ENCODE measurements at places on chromosomes 5 and 9. TPM values are rescaled to one million over a fixed set of nuclear protein-coding genes. Genes with fewer than 3 reads are reported as not detected.

GRCh38 chr9:127142291-127142690 lies 19.9 kb upstream of the ANGPTL2 start:
- no peak for DNase-seq

DNA sequence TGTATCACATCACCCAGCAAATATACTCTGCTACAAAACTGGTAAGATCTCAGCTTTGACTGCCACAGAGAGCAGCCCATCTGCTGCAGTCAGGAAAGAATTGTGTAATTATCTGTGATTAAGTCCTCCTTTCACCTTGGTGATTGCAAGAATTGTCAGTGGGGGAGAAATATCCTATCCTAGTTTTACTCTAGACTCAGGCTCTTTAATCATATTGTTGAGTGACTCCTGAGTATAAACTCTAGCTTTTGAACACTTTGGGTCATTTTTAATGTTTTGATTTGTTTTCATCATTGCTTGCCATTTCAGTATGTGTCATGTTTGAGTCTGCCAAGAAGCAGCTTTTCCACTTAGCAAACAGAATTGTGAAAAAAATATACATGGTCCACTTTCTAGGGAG lies 32.1 kb downstream of the VCAN start:
- no peak for DNase-seq

DNA sequence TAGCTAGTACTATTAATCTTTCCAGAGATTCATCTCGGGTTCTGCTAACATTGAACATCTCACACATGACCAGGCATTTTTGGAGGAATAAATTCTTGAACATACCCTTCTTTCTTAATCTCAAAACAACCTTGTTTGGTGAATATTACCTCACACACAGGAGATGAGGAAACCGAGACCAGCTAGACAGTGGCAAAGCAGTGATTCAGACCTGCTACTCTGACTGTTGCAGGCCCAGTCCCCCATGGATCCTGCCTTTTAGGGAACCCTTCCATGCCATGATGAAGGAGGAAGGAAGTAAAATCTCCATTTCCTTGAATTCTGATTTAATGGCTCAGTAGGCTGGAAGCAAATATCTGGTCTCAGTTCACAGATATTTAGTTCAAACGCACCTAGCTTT lies 2.6 kb downstream of the PCSK5 start:
- DNase-seq: no peak

DNA sequence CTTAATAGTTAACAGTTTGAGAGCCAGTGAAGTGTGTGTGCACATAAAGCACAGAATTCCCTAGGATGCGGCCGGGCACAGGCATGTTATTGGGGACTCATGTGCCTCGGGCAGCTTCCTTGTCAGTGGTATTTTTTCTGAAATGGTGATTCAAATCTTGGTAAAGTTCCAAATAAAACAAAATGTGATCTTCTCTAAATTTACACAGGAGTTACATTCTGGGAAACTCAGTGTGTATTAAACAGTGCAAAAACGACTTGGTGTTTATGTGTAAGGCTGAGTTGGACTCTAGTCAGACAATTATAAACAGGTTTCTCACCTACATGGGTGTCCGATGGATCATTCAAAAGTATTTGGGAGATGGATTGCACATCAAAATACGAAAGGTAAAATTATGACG lies 48.9 kb downstream of the BOD1 start:
- DNase-seq: peak; percentile 39

DNA sequence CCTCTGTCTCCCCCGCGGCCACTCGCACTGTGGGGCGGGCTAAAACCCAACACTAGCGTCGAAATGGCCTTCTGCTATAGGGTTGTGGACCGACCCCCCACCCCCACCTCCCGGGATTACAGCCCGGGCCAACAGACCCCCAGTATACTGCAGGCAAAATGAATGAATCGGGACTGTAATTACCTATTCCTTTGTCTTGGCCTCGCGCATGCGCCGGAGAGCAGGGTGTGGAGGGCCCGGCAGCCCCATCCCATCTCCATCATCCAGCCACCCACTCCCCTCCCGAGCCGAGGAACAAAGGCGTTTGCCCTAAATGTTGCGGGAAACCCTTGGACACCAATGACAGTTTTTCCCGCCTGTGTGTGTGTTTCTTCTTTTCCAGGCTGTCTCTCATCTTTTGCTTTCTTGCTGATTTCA lies 1.6 kb downstream of the BASP1 start:
- DNase-seq: no peak

DNA sequence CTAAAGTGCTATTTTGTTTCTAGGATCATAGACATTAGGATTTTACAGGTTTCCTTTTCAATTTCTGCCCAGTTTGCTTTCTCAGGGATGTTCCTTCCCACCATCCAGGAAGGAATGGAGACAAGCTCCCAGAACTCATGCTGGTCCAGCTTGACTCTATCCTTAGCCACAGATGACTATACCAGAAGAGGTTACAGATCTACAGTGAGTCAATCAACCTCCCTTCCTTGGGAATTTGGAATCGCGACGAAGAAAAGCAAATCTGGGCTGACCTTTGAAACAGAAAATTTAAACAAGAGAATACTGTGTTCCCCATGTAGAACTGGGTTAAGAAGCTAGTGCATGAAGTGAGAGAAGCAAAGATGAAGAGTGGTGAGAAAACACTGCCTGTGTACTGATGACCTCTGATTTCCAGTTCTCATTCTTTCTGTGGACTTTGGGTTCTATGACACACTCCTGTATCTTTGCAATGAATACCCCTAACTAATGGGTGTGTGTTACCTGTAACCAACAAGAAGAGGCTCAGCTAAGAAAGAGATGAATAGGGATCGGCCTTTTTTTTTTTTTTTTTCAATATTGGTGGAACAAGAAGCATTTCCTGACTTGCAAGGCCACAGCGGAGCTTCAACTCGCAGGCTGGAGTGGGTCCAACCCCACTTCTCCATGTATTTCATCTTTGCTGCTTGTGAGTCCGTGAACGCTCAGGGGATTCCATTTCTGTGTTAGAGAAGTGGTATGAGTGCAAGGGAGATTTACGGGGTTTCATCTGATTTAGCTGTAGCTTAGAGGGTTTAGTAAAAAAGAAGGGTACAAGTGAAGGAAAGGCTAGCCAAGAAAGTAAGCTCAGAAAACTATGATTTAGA lies 563.9 kb upstream of the CLINT1 start:
- no peak for DNase-seq

Gene SLC25A2
- total RNA-seq: not detected

Gene BARX1
- total RNA-seq: not detected

Gene ARHGEF28
- 4.9 TPM for total RNA-seq

Gene SLC6A18
- not detected for total RNA-seq

Gene CSF2
- not detected for total RNA-seq
